ENCODE measurements at places on chromosomes 1 and 21.

- DNase-seq = no peak
Measured at GRCh38 chr1:79193211-79194079, 186.9 kb upstream of the ADGRL4 start.

DNA sequence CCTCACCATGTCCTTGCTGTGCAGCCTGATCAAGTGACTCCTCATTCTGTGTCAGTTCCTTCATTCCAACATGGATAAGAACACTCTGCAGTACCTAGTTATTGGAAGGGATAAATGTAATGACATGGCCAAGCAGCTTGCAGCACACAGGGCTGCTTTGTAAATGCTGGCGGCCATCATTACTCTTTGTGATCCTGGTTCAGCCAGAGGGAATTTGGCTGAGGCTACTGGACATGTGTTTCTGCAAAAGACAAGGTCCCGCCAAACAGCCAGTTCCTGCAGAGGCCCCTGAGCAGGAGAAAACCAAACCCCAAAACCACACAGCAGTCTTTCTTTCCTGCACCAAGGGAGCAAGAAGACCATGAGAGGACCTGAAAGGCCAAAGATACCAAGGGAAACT, 495.8 kb downstream of the AJAP1 start:
- DNase-seq = no peak

DNA sequence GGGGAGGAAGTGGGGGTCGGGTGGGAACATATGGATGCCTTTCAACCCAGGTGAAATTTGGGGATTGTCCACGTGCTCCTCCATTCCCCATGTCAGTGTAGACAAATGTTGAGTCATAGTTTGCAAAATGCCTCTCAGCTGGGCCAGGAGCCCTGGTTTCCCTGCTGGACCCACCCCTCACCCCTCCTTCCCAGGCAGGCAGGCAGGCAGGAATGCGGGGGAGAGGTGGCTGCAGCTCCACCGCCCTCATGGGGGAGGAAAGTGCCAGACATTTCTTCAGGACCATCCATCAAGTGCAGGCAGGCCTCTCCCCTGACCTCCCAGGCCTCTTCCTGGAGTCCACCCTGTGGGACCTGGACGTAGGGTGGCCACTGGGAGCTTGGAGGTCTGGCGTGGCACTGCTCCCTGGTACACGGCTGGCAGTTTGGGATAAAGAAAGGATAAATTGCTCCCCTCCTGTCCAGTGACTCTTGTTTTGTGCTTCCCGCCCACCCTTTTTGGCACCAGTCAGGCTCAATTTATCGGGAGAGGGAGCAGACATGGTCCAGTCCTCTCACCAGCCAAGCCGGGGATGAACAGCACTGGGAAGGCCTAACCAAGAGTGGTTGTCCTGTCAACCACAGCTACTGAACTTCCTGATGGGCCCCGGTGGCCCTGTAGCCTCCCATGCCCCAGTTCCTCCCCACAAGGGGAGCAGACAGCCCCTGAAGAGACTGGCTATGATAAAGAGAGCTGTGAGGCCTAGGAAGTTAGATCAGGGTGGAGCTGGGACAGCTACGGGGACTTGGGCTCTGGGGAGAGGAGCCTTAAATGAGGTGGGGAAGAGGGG, 18.9 kb downstream of the NPR1 start:
- no peak for DNase-seq

DNA sequence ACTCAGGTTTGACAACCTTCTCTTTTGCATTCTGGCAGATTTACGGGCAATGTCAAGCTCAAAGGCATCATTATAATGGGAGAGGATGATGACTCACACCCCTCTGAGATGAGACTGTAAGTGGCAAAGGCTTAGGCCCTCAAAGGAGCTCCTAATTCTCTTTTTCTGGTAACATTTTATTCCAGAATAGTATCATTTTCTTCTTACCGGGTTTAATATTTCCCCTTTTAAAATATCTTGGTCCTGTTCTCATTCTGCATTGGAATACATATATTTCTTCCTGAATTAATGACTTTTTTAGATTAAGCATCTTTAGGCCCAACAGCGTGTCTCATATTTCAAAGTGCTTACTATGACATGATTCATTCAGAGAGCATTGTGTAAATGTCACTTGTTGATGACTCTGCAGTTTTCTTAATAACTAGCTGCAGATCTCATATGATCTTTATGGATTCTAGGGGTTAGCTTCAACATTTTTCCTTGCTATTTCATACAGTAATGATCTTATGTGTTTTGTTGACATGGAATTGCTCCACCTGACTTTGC, 1.7 kb downstream of the PITHD1 start:
- no peak for DNase-seq

DNA sequence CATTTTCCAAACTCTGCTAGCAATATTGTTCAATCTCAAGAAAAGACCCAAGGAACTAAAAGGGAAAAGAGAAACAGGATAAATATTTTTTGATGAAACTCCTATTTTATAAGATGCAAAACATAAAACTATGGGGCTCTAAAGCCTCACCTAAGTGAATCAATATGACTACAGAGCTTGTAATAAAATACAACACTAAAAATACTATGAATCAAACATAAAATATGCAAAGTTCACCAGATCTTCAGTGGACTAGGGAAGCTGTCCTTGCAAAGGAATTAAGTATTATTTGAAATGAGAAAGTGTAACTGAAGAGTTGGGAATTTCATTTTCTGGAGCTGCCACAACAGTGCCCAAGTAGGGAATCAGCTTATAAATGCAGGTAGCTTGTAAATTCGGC, 124.5 kb downstream of the CRB1 start:
- DNase-seq = no peak

GRCh38 chr1:8011923-8012858, 13.9 kb downstream of the ERRFI1 start:
- DNase-seq = no peak

DNA sequence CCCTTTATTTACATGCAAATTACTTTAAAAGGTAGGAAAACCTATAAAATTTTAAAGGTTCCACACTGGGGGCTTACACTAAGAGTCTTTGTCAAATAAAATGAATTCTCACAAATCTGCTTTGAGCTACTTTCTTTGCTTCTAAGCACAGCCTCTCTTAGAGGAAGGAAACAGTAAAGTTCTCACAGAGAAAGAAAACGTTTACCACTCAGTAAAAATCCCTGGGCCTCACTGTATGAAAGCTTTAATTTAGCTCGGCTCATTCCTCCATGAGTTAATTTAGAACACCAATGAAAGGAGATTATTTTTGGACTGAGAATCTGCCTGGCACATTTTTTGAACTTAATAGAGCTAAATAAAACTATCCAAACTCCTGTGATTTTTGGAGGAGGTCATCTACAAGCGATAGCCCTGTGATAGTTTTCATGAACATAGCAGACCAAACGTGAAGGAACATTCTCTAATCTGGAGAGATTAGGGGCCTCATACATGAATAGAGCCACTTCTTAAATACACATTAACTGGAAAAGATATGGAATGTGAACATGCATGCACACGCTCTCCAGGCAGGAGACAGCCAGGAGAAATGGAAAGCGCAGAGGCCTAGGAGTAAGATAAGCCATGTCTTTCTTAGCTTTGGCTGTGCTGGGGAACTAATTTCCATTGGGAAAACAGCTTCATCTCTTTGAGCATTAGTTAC, 32.8 kb downstream of the PRRX1 start:
- DNase-seq = no peak

DNA sequence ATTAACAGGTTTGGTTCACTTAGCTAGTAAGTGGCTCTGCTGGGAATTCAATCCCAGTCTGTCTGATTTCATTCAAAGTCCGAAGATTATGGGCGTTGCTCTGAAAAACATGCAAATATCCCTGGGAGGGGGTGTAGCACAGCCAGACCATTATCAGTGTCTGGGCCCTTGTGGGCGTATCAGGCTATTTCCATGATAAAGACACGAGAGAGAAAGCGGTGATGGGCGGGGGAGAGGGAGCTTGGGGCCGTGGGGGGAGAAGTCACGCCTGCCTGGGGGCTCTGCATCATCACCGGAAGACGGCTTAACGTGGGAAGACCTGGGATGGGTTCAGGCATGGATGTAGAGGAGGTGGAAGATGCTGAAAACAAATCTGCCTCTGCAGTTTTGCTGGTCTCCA, 25.8 kb downstream of the IL6R start:
- DNase-seq = no peak

- DNase-seq = no peak
Measured at GRCh38 chr1:176795929-176796328, 333.0 kb downstream of the PAPPA2 start.

- no peak for DNase-seq
Measured at GRCh38 chr1:41799723-41800122, 119.0 kb downstream of the HIVEP3 start.

DNA sequence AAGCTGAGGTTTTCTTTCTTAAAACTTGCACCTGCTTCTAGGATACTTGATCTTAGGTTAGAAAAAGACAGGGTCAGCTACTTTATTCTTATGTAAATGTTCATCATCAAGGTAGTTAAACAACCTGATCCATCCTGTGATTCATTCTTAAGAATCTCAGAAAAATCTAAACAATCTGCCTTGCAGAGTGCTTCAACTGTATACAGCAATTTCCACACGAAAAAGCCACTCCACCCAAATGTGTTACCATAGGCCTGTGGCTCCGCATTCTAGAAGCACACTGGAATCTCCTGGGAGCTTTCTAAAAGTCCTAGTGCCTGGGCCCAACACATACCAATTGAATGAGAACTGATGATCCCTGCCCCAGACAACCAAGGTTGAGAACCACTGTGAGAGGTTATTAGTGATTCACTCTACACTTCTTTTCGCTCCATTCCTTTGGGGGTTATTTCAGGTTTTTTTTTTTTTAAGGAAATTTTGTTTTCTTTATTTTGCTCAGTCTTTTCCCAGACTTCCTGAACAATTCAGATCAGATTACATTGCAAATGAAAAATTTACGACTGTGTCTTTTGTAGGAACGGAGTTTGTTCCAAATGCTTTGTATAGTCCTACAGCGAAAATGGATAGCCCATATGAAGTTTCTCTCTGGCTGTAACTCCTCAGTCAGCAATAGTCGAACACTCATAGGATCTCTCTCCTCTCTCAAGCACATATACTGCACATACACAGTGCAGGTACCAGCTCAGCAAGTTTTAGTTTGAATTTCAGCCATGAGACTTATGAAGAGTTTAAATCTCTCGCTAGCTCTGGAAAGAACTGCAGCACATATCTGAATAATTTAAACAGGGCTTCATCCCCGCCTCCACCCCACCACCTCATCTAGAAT, 16.1 kb downstream of the SMYD2 start:
- DNase-seq = no peak

GRCh38 chr1:113534130-113534817, 144.0 kb downstream of the MAGI3 start:
- no peak for DNase-seq

DNA sequence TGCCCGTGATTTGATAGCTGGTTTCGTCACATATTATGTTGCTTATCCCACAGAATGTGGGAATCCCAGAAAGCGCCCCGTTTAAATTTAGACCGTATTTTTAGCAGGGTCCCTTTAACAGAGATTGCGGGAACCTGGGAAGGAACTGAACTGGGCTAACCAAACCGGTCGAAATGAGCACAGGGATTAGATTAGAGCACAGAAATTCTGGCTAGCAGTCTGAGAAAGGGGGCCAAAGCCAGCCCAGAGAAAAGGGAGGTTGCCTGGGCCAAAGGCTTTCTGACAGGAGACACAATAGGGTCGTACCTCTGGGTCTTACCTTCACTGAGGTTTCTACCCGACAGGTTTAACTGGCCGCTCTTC, 327 bp downstream of the LRRC40 start:
- DNase-seq = no peak

DNA sequence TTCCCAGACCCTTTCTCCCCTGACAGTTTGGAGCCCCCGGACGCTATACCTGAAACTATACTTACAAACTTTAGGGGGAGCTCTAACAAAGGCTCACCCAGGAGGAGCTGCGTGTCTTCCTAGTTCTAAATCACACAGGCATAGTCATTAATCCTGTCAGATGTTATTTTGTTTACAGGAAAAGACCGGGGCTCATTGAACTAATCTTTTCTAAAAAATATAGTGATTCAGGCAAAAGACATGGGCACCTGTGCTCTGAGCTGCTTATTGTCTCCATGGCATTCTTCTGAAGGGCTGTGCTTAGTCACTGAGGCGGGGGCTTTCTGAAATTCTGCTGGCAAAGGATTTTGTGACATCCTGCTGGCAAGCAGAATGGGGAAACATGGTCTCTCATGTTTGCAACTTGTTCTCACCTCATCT, 1577.0 kb downstream of the NCAM2 start:
- no peak for DNase-seq

GRCh38 chr1:35454616-35455015, 102.6 kb downstream of the KIAA0319L start:
- no peak for DNase-seq

DNA sequence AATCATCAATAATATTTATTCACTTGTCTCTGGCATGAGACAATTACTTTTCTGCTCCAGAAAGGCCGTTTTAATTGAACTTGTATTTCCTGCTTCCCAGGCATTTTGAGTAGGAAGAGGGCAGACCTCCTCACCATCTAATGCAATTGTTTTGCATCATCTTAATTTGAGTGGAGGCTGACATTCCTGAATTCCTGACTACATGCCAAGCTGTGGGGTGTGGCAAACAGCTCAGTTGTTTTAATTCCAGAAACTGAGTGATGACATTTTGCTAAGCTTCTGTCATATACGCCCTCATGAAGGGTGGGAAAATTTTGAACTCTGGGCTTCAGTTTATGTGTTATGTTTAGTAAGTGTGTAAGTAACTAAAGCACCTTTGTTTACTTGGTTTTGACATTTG, 125.4 kb upstream of the USP25 start:
- DNase-seq = no peak

- no peak for DNase-seq
Measured at GRCh38 chr21:16773206-16773605, 739.6 kb upstream of the CXADR start.

DNA sequence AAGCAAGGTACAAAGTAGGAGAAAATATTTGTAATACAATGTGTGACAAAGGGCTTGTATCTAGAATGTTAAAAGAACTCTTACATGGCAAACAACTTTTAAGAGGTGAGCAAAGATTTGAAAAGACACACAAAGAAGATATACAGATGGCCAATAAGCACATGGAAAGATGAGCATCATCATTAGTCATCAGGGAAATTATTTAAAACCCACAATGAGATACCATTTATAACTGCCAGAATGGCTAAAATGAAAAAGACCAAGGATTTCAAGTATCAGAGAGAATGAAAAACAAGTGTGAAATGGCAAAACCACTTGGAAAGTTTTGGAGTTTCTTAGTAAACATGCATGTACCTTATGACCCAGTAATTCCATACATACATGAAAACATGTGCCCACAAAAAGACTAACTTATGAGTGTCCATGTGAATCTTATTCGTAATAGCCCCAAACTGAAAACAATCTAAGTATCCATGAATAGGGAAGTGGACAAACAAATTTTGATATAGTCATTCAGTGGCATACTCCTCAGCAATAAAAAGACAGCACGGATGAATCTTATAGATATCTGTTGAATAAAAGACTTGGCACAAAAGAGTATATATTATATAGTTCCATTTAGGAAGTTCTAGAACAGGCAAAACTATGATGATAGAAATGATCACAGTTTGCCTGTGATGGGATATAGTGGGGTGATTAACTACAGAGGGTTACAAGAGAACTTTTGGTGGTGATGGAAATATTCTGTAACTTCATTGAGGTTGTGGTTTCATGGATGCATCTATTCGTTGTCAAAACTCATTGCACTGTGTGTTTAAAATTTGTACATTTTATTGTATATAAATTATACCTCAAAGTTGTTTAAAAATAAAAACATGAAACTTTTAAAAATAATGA, 82.0 kb downstream of the DISP1 start:
- DNase-seq = no peak

All from GF-D8 (cell line).